ENCODE measurements at places on chromosomes 3 and 15.
A peak's percentile ranks its signal among the peaks of the same experiment; 100 is the strongest.

GRCh38 chr3:145429546-145429945 lies 731.4 kb downstream of the PLOD2 start:
- no peak overlapping the region for H3K27ac ChIP-seq
- H3K36me3 ChIP-seq: no peaks in the 10 kb centered on the region
- H3K4me1 ChIP-seq: no peaks in the 10 kb centered on the region
- no peak overlapping the region for H3K4me3 ChIP-seq

DNA sequence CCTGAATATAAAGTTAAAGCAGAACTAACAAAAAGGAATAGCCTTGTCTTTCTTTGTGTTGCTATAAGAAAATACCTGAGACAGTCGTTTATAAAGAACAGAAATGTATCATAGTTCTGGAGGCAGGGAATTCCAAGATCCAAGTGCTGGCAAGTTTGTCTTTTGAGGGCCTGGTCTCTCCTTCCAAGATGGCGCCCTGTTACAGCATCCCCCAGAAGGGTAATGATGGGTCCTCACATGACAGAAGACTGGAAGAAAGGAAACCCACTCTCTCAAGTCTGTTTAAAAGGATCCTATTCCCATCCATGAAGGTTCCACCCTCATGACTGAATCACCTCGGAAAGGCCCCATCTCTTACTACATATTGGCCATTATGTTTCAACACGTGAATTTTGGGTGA lies 435.1 kb downstream of the MAGI1 start:
- no peaks in the 10 kb centered on the region for H3K36me3 ChIP-seq
- peaks cover 5% of the 10 kb centered on the region for H3K27me3 ChIP-seq
- DNase-seq: no peak
- H3K4me1 ChIP-seq: no peaks in the 10 kb centered on the region
- no peak overlapping the region for H3K4me3 ChIP-seq
- H3K27ac ChIP-seq: no peak overlapping the region

- no peak overlapping the region for H3K4me3 ChIP-seq
- peak overlapping the region; percentile 31 for H3K27ac ChIP-seq
- peaks cover 9% of the 10 kb centered on the region for H3K4me1 ChIP-seq
- DNase-seq: no peak
- H3K36me3 ChIP-seq: peaks cover 10% of the 10 kb centered on the region
Measured at GRCh38 chr15:74664028-74664616, 31.7 kb downstream of the EDC3 start.

GRCh38 chr3:131072099-131072559 lies 45.5 kb downstream of the NEK11 start:
- H3K4me3 ChIP-seq: no peak overlapping the region
- H3K27me3 ChIP-seq: no peaks in the 10 kb centered on the region
- no peaks in the 10 kb centered on the region for H3K36me3 ChIP-seq
- H3K4me1 ChIP-seq: no peaks in the 10 kb centered on the region

DNA sequence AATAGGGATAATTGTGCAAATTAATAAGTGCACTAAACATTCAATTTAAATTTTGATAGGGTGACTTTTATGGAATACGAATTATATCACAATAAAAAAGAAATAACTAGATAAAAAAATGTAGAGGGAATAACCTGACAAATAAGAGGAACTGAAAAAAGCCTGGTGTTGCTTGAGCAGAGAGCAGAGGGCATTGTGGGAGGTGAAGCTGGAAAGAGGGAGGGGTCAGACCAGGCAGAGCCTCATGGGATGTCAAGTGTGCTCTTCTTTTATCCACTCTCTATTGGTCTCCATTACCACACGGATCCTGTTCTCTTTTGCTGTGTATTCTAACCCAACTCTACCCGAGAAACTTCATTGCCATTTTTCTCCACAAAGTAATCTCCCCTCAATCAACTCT lies 264.0 kb upstream of the CRBN start:
- H3K4me3 ChIP-seq: no peak overlapping the region
- no peaks in the 10 kb centered on the region for H3K4me1 ChIP-seq
- H3K27ac ChIP-seq: no peak overlapping the region

GRCh38 chr3:19576343-19576742 lies 357.7 kb downstream of the EFHB start:
- H3K27me3 ChIP-seq: peaks cover 3% of the 10 kb centered on the region
- no peaks in the 10 kb centered on the region for H3K4me1 ChIP-seq
- no peak overlapping the region for H3K27ac ChIP-seq
- no peak overlapping the region for H3K4me3 ChIP-seq
- H3K36me3 ChIP-seq: peaks cover 3% of the 10 kb centered on the region

DNA sequence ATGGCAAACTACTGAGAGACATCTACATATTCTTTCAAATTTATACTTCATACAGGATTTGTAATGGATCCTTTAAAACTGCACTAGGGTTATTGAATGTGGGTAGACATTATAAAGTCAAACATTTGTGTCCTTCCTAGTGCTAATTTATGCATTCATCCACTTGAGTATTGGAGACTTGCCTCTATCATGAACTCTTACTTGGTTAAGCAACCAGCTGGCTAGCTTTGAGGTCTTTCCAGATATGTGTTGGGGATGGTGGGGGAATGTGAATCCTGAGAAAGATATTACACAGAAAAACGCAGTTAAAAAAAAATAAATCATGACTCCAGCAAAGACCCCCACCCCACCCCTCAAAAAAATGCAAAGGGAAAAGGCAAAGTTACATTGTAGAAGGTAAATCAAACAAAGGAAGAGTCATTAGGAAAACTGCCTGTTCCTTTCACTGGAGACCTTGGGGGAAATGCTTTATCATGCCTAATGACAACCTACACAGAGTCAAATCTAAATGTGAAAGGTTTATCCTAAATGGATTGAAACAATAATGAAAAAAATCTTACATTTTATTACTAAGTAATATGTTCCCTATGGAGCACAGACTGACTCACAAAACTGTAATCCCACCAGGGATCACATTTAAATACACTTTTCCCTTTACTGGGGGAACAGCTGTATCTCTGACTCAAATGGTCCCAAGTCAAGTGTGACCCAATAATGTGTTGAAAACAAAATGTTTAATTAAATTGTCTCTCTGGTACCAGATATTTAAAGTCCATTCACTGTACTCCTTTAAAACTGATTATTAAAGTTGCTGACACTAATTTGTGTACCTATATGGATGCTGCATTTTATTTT lies 522.3 kb downstream of the ROBO1 start:
- H3K27ac ChIP-seq: no peak overlapping the region
- H3K4me3 ChIP-seq: no peak overlapping the region
- no peaks in the 10 kb centered on the region for H3K27me3 ChIP-seq
- H3K4me1 ChIP-seq: no peaks in the 10 kb centered on the region
- DNase-seq: no peak
- H3K36me3 ChIP-seq: no peaks in the 10 kb centered on the region

GRCh38 chr15:100689131-100689899 lies 86.9 kb downstream of the ASB7 start:
- peaks cover 23% of the 10 kb centered on the region for H3K27me3 ChIP-seq
- no peaks in the 10 kb centered on the region for H3K36me3 ChIP-seq
- no peak overlapping the region for H3K4me3 ChIP-seq
- H3K27ac ChIP-seq: no peak overlapping the region
- DNase-seq: no peak

GRCh38 chr3:23240171-23240785 lies 37.2 kb downstream of the UBE2E2 start:
- no peak for DNase-seq
- no peak overlapping the region for H3K27ac ChIP-seq
- H3K36me3 ChIP-seq: no peaks in the 10 kb centered on the region
- peaks cover 68% of the 10 kb centered on the region for H3K4me1 ChIP-seq
- no peaks in the 10 kb centered on the region for H3K27me3 ChIP-seq

DNA sequence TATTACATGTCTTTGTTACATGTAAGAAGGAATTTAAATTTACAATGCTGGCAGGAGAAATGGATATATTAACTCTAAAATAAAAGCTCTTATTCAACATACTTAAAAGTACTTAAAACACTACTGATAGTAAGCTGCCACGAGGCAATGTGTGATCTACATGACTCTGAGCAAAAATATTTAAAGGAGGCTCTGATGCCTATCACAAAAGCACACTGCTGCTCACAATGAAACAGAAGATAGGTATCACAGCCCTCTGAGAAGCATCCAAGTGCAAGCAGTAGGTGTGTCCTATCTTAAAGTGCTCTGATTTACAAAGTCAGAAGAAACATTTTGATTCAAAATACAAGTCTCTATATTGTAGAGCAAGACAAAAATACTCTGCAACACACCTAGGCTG lies 371.2 kb upstream of the WNT5A start:
- H3K36me3 ChIP-seq: no peaks in the 10 kb centered on the region
- H3K27me3 ChIP-seq: no peaks in the 10 kb centered on the region
- H3K4me1 ChIP-seq: no peaks in the 10 kb centered on the region
- no peak overlapping the region for H3K4me3 ChIP-seq
- no peak for DNase-seq
- H3K27ac ChIP-seq: no peak overlapping the region

- H3K27me3 ChIP-seq: no peaks in the 10 kb centered on the region
- H3K4me1 ChIP-seq: peaks cover 46% of the 10 kb centered on the region
- peak overlapping the region; percentile 47 for H3K27ac ChIP-seq
- DNase-seq: no peak
Measured at GRCh38 chr15:31399544-31400171, 73.0 kb downstream of the KLF13 start.

DNA sequence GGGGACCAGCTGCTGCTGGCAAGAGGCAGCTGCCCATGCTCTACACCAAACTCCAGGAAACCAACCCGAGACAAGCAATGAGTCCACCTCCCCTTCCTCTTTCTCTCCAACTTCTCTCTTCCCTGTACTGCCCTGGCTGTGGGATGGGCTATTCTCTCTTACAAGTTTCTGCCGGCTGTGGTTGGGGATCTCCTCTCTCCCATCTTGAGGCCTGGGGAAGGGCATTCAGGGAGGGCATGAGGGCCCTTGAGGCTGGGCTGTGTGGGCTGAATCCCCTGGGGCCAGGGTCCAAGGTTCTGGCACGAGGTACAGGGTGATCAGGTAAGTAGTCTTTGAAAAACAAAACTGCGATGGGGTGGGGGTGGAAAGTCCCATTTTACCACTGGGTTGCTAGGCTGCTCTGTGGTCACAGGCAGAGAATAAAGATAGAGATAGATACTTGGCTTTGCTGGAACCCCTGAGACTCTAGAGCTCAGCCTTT lies 32.3 kb upstream of the CTSH start:
- peak overlapping the region; percentile 98 for H3K27ac ChIP-seq
- peak overlapping the region; percentile 73 for H3K4me3 ChIP-seq
- peaks cover 41% of the 10 kb centered on the region for H3K4me1 ChIP-seq
- peak; percentile 71 for DNase-seq
- no peaks in the 10 kb centered on the region for H3K27me3 ChIP-seq

GRCh38 chr3:31926543-31926942 lies 54.5 kb downstream of the OSBPL10 start:
- DNase-seq: no peak
- peak overlapping the region; percentile 92 for H3K27ac ChIP-seq
- H3K36me3 ChIP-seq: peaks cover 31% of the 10 kb centered on the region
- H3K4me1 ChIP-seq: peaks cover 36% of the 10 kb centered on the region
- H3K27me3 ChIP-seq: no peaks in the 10 kb centered on the region
- H3K4me3 ChIP-seq: peak overlapping the region; percentile 61

- H3K27ac ChIP-seq: no peak overlapping the region
- H3K36me3 ChIP-seq: no peaks in the 10 kb centered on the region
- no peaks in the 10 kb centered on the region for H3K4me1 ChIP-seq
- DNase-seq: no peak
- H3K27me3 ChIP-seq: peaks cover 17% of the 10 kb centered on the region
- H3K4me3 ChIP-seq: no peak overlapping the region
Measured at GRCh38 chr15:48112242-48112641, 8.5 kb upstream of the SLC24A5 start.

DNA sequence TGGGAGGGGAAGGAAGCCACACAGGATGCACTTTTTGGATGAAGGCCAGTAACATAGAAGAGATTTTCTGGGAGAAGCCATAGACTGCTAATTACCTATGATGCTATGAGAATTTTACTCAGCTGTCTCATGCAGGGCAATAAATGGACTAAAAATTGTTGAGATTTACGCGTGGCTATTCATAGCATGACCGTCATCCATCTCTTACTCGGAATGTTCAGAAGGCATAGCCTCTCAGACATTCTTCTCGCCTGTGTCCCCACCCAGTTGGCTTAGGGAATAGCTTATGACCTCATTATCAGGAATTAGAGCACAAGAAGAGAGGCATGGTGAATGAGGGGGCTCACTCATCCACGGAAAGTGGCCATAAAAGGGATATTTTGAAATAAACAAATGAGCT lies 107.9 kb upstream of the ATP10A start:
- no peak overlapping the region for H3K27ac ChIP-seq
- peaks cover 4% of the 10 kb centered on the region for H3K27me3 ChIP-seq
- H3K4me1 ChIP-seq: no peaks in the 10 kb centered on the region
- no peaks in the 10 kb centered on the region for H3K36me3 ChIP-seq

GRCh38 chr15:90037961-90038631 lies 37.0 kb downstream of the ZNF710 start:
- peak overlapping the region; percentile 97 for H3K27ac ChIP-seq
- DNase-seq: peak; percentile 66
- no peaks in the 10 kb centered on the region for H3K27me3 ChIP-seq
- peaks cover 60% of the 10 kb centered on the region for H3K4me1 ChIP-seq
- H3K4me3 ChIP-seq: peak overlapping the region; percentile 63

DNA sequence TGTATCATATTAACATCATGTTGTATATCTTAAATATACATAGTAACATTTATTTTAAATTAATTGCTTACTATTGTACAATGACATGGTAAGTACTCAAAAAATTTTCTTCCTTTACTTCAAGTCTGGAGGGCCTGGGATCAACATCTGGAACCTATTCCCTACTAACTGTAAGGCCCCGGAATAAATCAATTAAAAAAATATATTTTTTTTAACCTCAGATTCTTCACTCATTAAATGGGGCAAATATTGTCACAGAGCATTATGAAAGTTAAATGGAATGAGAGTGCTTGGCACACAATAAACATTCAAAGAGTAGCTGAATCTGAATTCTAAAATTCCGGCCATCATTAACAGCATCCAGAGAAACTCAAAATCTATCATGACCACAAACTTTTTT lies 16.5 kb downstream of the GSK3B start:
- H3K27me3 ChIP-seq: no peaks in the 10 kb centered on the region
- peaks cover 28% of the 10 kb centered on the region for H3K36me3 ChIP-seq
- H3K4me1 ChIP-seq: peaks cover 74% of the 10 kb centered on the region
- H3K27ac ChIP-seq: no peak overlapping the region

GRCh38 chr15:99729920-99730319 lies 3.3 kb downstream of the LYSMD4 start:
- no peak for DNase-seq
- no peak overlapping the region for H3K4me3 ChIP-seq
- peaks cover 8% of the 10 kb centered on the region for H3K4me1 ChIP-seq
- no peaks in the 10 kb centered on the region for H3K27me3 ChIP-seq

- H3K4me1 ChIP-seq: peaks cover 17% of the 10 kb centered on the region
- no peaks in the 10 kb centered on the region for H3K27me3 ChIP-seq
- H3K36me3 ChIP-seq: peaks cover 40% of the 10 kb centered on the region
- no peak overlapping the region for H3K4me3 ChIP-seq
Measured at GRCh38 chr3:69059688-69060087, 7.6 kb upstream of the TMF1 start.

DNA sequence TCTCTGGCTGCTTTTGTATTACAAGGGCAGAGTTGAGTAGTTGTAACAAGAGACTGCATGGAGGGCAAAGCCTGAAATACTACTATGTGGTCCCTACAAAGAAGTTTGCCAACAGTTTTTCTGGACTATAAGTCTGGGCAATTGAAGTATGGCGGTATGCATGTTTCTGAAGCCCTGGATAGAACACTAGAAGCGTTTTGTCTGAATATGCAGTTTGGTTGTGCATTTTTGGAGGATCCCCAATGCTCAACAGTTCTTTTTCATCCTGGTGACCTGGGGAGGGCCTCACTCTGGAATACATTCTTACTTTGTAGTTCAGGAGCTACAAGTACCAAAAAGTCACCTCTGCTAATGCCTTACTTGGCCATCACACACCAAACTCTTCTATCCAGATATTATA lies 29.6 kb downstream of the SH3GL3 start:
- peaks cover 18% of the 10 kb centered on the region for H3K27me3 ChIP-seq
- H3K27ac ChIP-seq: no peak overlapping the region
- DNase-seq: no peak
- H3K4me3 ChIP-seq: no peak overlapping the region
